Glutamatergic neuron (in vitro differentiated cells): ENCODE measurements at places on chromosomes 3 and 15.

- DNase-seq = no peak
Measured at GRCh38 chr3:143134471-143134870, 14.9 kb downstream of the CHST2 start.

GRCh38 chr15:32838820-32839219, 121.0 kb downstream of the GREM1 start:
- DNase-seq = no peak

- no peak for DNase-seq
Measured at GRCh38 chr3:98903705-98904481, 2.4 kb upstream of the DCBLD2 start.

- DNase-seq = no peak
Measured at GRCh38 chr3:60363817-60364216, 887.4 kb downstream of the FHIT start.

GRCh38 chr3:33975463-33975862, 177.0 kb downstream of the PDCD6IP start:
- DNase-seq = no peak

GRCh38 chr15:51721199-51721960, 16.1 kb downstream of the LYSMD2 start:
- no peak for DNase-seq

DNA sequence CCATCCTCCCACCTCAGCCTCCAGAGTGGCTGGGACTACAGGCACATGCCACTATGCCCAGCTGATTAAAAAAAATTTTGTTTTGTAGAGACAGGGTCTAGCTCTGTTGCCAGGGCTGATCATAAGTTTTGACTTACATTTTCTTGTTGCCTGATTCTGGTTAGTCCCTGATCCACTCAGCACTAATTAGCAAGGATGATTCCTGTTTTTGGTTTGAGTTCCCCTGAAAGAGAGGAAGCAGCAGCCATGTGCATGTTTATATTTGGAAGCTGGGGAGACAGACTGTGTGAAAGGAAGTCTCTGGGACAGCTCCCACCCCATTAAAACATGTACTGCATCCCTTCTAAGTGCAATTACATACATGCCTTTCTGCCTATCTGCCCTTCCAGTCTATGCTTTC, 3.6 kb upstream of the NCK1 start:
- DNase-seq = no peak

DNA sequence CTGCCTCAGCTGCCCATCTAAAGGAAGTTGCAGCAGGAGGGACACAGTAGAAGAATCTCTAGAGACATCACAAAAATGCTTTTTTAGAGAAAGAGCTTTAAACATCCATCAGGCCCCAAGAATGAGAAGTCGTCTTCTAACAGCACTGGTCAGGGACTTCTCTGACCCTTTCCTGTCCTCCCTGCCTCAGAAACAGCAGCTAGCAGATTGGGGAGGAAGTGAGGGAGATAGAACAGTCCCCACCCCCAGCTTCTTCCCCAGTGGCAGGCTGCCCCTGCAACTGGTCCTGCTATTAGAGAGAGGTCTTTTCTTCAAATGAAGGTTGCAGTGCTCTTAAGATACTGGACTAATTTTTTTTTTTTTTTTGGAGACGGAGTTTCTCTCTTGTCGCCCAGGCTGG, 55.1 kb downstream of the PDE8A start:
- no peak for DNase-seq
